Activated CD4-positive, alpha-beta T cell treated with anti-CD3 and anti-CD28 coated beads, Interleukin-2, amount 10 ng/mL, durations not matched to agents 7 days and 5 days (primary cell): ENCODE measurements at places on chromosomes 11 and 22. TPM values are rescaled to one million over a fixed set of nuclear protein-coding genes. Genes with fewer than 3 reads are reported as not detected.

DNA sequence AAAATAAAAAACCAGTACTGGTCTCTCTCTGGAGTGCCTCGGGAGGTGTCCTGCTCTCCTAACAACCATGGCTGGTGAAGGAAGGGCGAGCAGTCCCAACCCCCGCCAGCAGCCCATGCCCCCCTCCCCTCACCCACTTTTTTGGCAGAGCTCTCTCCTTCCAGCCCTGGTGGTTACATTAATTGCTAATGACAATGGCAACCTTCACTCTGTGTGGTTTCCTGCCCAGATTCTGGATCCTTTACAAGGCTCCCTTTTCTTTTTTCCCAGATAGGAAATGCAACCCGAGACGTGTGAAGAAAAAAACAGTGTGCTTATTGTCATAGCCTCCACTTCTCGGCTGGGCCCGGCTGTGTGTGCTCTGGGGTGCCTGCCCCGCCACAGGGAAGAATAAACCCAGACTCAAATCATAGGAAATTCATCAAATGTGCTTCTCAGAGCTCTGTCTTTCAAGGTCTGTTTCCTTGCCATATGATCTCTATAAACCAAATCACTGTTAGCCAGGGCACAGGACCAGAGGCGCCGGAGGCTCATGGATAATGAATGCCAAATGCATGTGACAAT is 513.0 kb downstream of the SOX6 start:
- DNase-seq, result no peak

- no peak for DNase-seq
Measured at GRCh38 chr11:44066732-44067141, 667 bp downstream of the ACCS start.

DNA sequence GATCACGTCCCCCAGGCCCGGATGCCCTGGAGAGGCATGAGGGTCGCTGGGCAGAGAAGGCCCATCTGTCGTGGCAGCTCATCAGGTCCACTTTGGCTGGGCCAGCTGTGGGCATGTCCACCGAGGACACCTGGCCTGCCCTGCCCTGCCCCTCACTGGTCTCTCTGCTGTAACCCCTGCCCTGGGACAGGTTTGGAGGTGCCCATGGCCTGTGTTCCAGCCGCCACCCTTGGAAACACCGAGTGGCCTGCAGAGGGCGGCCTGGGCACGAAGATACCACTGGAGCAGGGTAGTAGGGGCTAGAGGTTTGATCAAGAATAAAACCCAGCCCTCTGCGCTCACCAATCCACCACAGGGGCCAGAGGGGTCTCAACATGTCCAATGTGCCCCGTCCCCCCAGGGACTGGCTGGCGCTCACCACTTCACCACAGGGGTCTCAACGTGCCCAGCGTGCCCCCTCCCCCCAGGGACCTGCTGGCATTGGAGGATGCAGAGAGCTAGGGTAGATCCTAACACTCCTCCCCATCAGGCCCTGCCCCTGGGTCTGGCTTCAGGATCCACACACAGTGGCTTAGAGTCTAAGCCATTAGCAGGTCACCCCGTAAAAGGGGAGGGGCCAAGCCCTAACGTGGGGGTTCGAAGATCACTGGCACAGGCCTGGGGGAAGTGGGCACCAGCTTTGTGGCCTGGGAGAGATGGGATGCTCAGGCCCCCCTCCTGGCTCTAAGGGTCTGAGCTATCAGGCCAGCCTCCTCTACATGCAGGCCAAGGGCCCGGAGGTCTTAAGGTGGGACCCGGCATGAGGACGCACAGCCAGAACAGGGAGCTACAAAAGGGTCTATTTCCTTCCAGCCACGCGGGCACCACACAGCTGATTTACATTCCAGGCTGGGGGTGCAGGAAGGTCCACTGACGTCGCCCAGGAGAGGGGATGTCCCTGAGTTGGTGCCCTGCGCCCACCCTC is 1.3 kb upstream of the HDAC10 start:
- DNase-seq, result peak; percentile 76

DNA sequence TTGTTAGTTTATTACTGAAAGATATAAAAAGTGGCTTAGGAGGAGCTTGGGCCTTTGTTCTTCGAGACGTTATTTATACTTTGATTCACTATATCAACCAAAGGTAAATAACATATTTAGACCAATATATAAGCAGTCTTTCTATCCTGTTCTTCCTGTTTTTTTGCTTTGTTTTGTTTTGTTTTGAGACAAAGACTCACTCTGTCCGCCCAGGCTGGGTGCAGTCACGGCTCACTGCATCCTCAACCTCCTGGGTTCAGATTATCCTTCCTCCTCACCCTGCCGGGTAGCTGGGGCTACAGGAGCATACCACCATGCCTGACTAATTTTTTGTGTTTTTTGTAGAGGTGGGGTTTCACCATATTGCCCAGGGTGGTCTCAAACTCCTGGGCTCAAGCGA is 66.8 kb downstream of the ATM start:
- DNase-seq, result no peak

- no peak for DNase-seq
Measured at GRCh38 chr22:27137871-27138337, 480.5 kb downstream of the MIAT start.

Gene POTEH
- total RNA-seq, result not detected

Gene BAD
- total RNA-seq, result 32.0 TPM
